ENCODE measurements at places on chromosomes 7 and 10. TPM values are rescaled to one million over a fixed set of nuclear protein-coding genes. Genes with fewer than 3 reads are reported as not detected.

Gene CHST15
- 11.1 TPM for total RNA-seq

Gene NRP1
- total RNA-seq: 21.6 TPM

Gene EVX1
- total RNA-seq: not detected

Gene SFMBT2
- total RNA-seq: under 0.01 TPM

Gene POR
- 75.0 TPM for total RNA-seq

Gene ECHDC3
- 10.0 TPM for total RNA-seq

Gene TUBB8
- not detected for total RNA-seq

Data from bronchial epithelial cell (primary cell).